ENCODE measurements at places on chromosomes 6 and 20.

DNA sequence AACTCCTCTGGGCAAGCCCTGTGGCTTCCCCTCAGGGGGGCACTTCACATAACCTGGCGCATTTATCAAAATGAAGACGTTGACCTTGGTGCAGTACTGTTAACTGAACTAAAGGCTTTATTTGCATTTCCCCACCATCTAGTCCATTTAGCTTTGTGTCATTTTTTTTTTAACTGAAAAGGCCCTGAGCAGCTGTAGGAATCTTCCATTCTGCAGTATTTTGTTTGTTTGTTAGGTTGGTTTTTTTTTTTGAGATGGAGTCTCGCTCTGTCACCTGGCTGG is 10.7 kb downstream of the TMEM181 start:
- no peak for DNase-seq

DNA sequence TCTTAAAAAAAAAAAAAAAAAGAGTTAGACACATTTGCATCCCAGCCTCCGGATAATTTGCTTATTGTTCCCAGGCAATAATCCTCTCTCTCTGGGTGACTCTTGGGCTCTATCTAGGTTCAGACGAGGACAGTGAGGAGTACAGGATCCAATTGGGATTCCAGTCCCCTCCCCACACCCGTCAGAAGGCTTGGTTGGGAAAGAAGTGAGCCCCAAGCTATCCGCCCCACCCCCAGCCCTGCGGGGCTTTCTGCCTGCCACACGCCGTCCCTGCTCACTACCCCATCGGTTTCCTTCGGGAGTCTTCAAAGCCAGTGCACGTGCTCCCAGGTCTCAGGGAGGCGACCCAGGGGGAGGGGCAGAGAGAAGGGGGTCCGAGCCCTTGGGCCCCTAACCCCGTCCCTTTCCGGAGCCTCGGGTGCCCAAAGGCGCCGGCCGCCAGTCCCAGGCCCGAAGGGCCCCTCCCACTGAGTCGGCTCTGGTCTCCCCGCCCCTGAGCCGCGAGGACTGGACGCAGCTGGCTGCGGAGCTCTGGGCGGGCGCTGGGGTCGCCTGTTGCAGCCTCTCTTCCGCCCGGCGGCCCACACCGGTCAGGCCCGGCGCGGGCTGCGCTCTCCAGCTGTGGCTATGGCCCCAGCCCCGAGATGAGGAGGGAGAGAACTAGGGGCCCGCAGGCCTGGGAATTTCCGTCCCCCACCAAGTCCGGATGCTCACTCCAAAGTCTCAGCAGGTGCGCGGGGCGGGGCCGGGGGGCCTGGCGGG is 2.5 kb downstream of the MYMX start:
- DNase-seq = no peak

GRCh38 chr6:157080986-157081391 is 242.3 kb downstream of the TMEM242 start:
- DNase-seq = no peak

- DNase-seq = no peak
Observed at GRCh38 chr20:38242848-38243708, 17.5 kb downstream of the KIAA1755 start.

All from stimulated activated CD8-positive, alpha-beta memory T cell treated with anti-CD3 and anti-CD28 coated beads, Interleukin-12 subunit alpha, Interleukin-12 subunit beta, amount 100 ng/mL, for 1 hour (primary cell).